ENCODE measurements at places on chromosomes 6 and 20. TPM values are rescaled to one million over a fixed set of nuclear protein-coding genes. Genes with fewer than 3 reads are reported as not detected.

RHAG gene
- 2.7 TPM for total RNA-seq

PTCRA gene
- not detected for total RNA-seq

NOP56 gene
- 141 TPM for total RNA-seq

HUS1B gene
- 3.3 TPM for total RNA-seq

FAM162B gene
- total RNA-seq, result 6.7 TPM

TULP1 gene
- total RNA-seq, result 0.60 TPM

FAM217A gene
- total RNA-seq, result not detected

CFAP206 gene
- total RNA-seq, result not detected

SSTR4 gene
- total RNA-seq, result not detected

FAM8A1 gene
- 35.6 TPM for total RNA-seq

ARMC12 gene
- total RNA-seq, result 2.2 TPM

LHFPL5 gene
- total RNA-seq, result not detected

GRM1 gene
- total RNA-seq, result 0.63 TPM

DNA sequence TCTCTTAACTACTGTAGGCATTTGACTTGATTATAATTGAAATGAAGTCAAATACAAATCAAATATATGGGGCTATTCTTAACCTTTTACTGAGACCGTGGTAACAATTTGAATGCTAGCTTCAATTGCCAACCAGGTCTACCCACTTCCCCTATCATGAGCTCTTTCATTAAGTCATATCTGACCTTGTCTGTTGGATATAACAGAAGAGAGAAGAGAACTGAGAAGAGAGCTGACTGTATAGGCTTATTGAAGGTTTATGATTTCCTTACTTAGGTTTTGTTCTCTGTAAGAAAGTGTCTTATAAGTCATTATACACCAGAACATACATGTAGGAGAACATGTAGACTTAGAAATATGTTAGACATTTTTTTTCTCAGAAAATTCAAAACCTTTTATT, 549.4 kb downstream of the COL12A1 start:
- H3K27me3 ChIP-seq, result no peaks in the 10 kb centered on the region
- DNase-seq, result no peak
- no peak overlapping the region for H3K27ac ChIP-seq
- H3K4me1 ChIP-seq, result no peaks in the 10 kb centered on the region
- no peaks in the 10 kb centered on the region for H3K36me3 ChIP-seq

GRCh38 chr6:111437573-111437972, 45.4 kb downstream of the REV3L start:
- no peak overlapping the region for H3K27ac ChIP-seq
- no peaks in the 10 kb centered on the region for H3K4me1 ChIP-seq
- no peaks in the 10 kb centered on the region for H3K36me3 ChIP-seq
- no peak overlapping the region for H3K4me3 ChIP-seq

- H3K36me3 ChIP-seq, result peaks cover 26% of the 10 kb centered on the region
- peaks cover 14% of the 10 kb centered on the region for H3K4me1 ChIP-seq
- H3K27me3 ChIP-seq, result no peaks in the 10 kb centered on the region
- peak overlapping the region; percentile 98 for H3K4me3 ChIP-seq
- H3K27ac ChIP-seq, result peak overlapping the region; percentile 89
Observed at GRCh38 chr6:3117912-3118352, 579 bp upstream of the BPHL start.

DNA sequence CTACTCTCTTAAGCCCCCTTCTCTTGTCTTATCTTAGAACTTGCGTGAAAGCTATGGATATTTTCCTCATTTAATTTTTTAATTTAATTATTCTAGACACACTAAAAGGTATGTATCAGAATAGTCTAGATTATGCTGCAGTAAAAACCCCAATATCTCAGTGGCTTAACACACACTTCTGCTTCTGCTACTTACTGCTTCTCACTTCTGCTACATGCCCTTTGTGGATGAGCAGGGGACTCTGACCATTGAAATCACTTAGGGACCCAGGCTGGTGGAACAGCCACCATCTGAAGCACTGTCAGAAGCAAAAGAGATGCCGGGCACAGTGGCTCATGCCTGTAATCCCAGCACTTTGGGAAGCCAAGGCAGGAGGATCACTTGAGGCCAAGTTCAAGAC, 27.2 kb upstream of the SCUBE3 start:
- H3K27me3 ChIP-seq, result peaks cover 7% of the 10 kb centered on the region
- no peak overlapping the region for H3K4me3 ChIP-seq
- no peak for DNase-seq
- H3K4me1 ChIP-seq, result peaks cover 14% of the 10 kb centered on the region

GRCh38 chr20:34043025-34043424, 49.3 kb downstream of the RALY start:
- no peaks in the 10 kb centered on the region for H3K4me1 ChIP-seq
- H3K4me3 ChIP-seq, result no peak overlapping the region
- no peaks in the 10 kb centered on the region for H3K27me3 ChIP-seq
- no peak for DNase-seq

GRCh38 chr6:168190646-168191443, 111.8 kb upstream of the FRMD1 start:
- H3K4me3 ChIP-seq, result no peak overlapping the region
- DNase-seq, result no peak
- no peak overlapping the region for H3K27ac ChIP-seq
- no peaks in the 10 kb centered on the region for H3K36me3 ChIP-seq
- H3K4me1 ChIP-seq, result no peaks in the 10 kb centered on the region

GRCh38 chr6:82006027-82006738, 241.4 kb downstream of the IBTK start:
- no peak for DNase-seq
- H3K27me3 ChIP-seq, result no peaks in the 10 kb centered on the region
- H3K27ac ChIP-seq, result no peak overlapping the region
- no peaks in the 10 kb centered on the region for H3K36me3 ChIP-seq
- H3K4me3 ChIP-seq, result no peak overlapping the region
- H3K4me1 ChIP-seq, result no peaks in the 10 kb centered on the region

DNA sequence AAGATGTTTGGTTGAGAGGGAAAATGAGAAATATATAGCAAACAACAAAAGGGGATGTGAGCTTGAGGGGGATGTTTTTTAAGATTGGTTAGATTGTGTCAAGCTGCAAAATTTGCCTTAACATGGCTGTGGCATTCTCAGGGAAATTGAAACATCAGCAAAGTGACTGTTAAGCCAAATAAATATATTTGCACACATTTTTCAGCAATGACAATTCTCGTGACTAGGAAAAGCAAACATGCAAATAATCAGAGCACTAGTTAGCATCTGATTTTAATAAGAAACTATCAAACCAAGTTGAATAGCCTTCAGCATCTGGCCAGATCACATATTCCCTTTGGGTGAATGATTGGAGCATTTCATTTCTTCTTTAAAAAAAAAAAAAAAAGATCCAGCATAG, 262.8 kb downstream of the TBC1D7 start:
- no peaks in the 10 kb centered on the region for H3K4me1 ChIP-seq
- no peaks in the 10 kb centered on the region for H3K27me3 ChIP-seq
- H3K27ac ChIP-seq, result no peak overlapping the region
- H3K36me3 ChIP-seq, result no peaks in the 10 kb centered on the region
- H3K4me3 ChIP-seq, result no peak overlapping the region

GRCh38 chr6:22529866-22530265, 39.5 kb upstream of the HDGFL1 start:
- H3K27ac ChIP-seq, result no peak overlapping the region
- no peaks in the 10 kb centered on the region for H3K36me3 ChIP-seq
- H3K4me3 ChIP-seq, result no peak overlapping the region
- no peaks in the 10 kb centered on the region for H3K4me1 ChIP-seq
- no peak for DNase-seq

DNA sequence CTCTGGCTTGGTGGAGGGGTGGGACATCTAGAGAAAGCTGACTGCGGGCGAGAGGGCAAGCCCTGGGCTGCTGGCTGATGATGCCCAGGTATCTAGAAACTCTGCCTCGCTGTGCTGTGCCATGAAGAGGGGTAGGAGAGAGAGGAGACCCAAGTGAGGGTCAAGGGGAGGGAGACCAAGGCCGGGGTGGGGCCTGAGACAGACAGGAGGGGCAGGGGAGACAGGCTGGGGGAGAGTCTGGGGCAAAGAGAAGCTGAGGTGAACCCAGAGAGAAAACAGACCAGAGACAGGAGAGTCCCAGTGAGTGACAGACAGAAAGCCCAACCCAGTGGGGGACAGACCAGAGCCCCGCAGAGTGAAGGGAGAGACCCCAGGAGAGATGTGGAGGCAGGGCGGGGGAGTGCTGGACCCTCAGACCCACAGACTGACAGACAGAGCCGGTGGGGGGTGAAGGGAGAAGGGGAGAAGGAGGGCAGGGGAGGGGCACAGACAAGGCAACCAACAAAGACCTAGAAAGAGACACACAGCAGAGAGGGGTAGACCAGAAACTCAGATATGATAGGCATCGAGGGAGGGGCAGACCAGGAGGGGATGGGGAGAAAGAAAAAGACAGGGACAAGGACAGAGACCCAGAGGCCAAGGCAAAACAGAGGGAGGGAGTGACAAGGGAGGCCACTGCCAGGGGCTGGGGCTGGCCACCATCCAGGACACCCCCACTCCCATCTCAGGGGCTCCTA, 5.9 kb downstream of the TEAD3 start:
- DNase-seq, result no peak
- H3K4me3 ChIP-seq, result no peak overlapping the region
- no peaks in the 10 kb centered on the region for H3K36me3 ChIP-seq
- peaks cover 36% of the 10 kb centered on the region for H3K4me1 ChIP-seq
- no peaks in the 10 kb centered on the region for H3K27me3 ChIP-seq
- peak overlapping the region; percentile 34 for H3K27ac ChIP-seq

DNA sequence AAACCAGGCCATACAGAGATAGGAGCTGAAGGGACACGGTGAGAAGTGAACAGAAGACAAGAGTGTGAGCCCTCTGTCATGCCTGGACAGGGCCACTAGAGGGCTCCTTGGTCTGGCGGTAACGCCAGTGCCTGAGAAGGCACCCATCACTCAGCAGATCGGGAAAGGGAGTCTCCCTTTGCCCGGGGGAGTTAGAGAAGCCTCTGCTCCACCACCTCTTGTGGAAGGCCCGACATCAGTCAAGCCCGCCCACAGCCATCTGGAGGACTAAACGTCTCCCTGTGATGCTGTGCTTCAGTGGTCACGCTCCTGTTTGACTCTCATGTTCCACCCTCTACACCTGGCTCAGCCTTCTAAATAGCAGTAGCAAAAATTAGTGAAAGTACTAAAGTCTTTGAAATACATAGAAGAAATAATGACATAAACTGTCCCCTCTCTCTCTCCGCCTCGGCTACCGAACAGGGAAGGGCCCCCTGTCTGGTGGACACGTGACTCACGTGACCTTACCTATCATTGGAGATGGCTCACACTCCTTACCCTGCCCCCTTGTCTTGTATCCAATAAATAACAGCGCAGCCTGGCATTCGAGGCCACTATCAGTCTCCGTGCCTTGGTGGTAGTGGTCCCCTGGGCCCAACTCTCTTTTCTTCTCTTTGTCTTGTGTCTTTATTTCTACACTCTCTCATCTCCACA, 66.7 kb downstream of the RPP21 start:
- H3K36me3 ChIP-seq, result no peaks in the 10 kb centered on the region
- H3K4me3 ChIP-seq, result no peak overlapping the region
- peaks cover 46% of the 10 kb centered on the region for H3K27me3 ChIP-seq
- no peak overlapping the region for H3K27ac ChIP-seq

DNA sequence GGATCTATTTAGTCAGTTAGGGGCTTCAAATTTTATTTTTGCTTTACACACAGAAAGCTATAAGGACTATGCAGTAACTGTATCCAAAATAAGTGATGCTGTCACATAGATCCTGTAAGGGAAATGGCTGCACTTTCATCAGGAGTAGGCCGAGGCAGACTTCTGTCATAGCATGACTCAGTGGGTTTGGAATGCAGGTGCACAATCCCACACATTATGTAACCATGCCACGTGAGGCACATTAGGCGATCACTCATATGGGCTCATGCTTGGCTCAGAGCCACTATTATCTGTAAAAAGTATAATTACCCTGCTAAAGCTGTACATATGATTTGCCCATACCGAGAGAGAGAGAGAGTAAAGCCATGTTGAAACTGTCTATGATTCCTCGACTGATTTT, 1189.4 kb upstream of the EYS start:
- no peak for DNase-seq
- H3K27me3 ChIP-seq, result no peaks in the 10 kb centered on the region
- H3K4me1 ChIP-seq, result peaks cover 6% of the 10 kb centered on the region
- no peak overlapping the region for H3K4me3 ChIP-seq
- H3K36me3 ChIP-seq, result no peaks in the 10 kb centered on the region

Measured in tibial nerve (tissue), 4 donors.